ENCODE measurements at places on chromosomes 5 and 9. TPM values are rescaled to one million over a fixed set of nuclear protein-coding genes. Genes with fewer than 3 reads are reported as not detected.

DNA sequence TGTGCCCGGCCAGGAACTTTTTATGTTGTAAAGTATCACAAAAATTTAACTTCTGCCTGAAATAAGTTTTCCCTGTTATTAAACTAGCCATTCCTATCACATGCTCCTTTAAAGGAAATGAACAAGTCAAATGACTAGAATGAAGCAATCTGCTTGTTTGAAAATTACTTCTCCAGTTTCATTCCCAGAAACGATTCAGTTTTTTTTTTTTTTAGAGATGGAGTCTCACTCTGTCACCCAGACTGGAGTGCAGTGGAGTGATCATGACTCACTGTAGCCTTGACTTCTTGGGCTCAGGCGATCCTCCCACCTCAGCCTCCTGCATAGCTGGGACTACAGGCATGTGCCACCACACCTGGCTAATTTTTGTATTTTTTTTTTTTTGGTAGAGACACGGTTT is 13.3 kb upstream of the GNG10 start:
- H3K4me3 ChIP-seq: no peak overlapping the region
- H3K27me3 ChIP-seq: no peaks in the 10 kb centered on the region
- H3K4me1 ChIP-seq: no peaks in the 10 kb centered on the region
- peaks cover 38% of the 10 kb centered on the region for H3K36me3 ChIP-seq
- H3K27ac ChIP-seq: no peak overlapping the region

GRCh38 chr9:30628915-30629567 is 1755.4 kb upstream of the ACO1 start:
- no peak overlapping the region for H3K4me3 ChIP-seq
- H3K27me3 ChIP-seq: no peaks in the 10 kb centered on the region
- no peaks in the 10 kb centered on the region for H3K36me3 ChIP-seq
- no peak for DNase-seq

- no peaks in the 10 kb centered on the region for H3K27me3 ChIP-seq
- peak overlapping the region; percentile 66 for H3K27ac ChIP-seq
- H3K4me1 ChIP-seq: peaks cover 72% of the 10 kb centered on the region
- H3K36me3 ChIP-seq: no peaks in the 10 kb centered on the region
- peak; percentile 58 for DNase-seq
Measured at GRCh38 chr9:124297551-124297901, 39.8 kb downstream of the NEK6 start.

GRCh38 chr9:136694163-136694871 is 7.1 kb upstream of the AGPAT2 start:
- H3K36me3 ChIP-seq: no peaks in the 10 kb centered on the region
- no peak overlapping the region for H3K27ac ChIP-seq
- H3K4me3 ChIP-seq: no peak overlapping the region
- DNase-seq: peak; percentile 37
- H3K4me1 ChIP-seq: peaks cover 8% of the 10 kb centered on the region

- H3K27ac ChIP-seq: no peak overlapping the region
- peak; percentile 28 for DNase-seq
- no peaks in the 10 kb centered on the region for H3K36me3 ChIP-seq
- peak overlapping the region; percentile 46 for H3K4me3 ChIP-seq
- H3K27me3 ChIP-seq: no peaks in the 10 kb centered on the region
Measured at GRCh38 chr5:75656311-75657003, 45.2 kb downstream of the ANKDD1B start.

DNA sequence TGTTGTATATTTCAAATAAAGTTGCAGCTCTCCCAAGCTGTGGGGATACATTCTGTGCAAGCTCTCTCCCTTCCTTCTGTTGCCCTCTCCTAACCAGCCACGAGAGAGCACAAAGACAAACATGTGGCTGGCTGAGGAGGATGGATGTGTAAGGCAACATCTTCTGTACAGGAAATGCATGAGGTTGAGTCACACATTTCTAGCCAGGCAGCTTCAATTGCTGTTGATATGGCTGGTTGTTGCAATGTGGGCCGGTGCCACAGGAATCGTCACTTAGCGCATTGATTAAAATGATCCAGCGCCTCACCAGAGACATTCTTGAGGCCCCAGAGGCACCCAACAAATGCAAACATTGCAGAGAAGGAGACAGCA is 207.1 kb downstream of the ICE1 start:
- no peaks in the 10 kb centered on the region for H3K36me3 ChIP-seq
- H3K27ac ChIP-seq: no peak overlapping the region
- H3K27me3 ChIP-seq: no peaks in the 10 kb centered on the region
- DNase-seq: no peak
- no peak overlapping the region for H3K4me3 ChIP-seq

DNA sequence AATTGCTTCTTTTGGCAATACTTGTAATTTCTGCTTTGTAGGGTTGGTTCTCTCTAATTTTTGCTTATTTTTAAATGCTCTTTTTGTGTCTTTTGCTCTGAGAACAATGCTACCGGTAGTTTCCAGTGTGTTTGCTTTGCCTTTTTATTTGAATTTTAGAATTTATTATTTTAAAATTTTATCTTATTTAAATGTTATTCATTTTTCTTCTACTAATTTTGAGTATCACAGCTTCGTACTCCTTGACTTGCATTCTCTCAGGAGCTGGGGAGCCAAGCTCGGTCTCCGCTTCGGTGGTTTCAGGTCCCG is 45.9 kb downstream of the ANXA2R start:
- H3K27ac ChIP-seq: peak overlapping the region; percentile 79
- no peaks in the 10 kb centered on the region for H3K36me3 ChIP-seq
- H3K27me3 ChIP-seq: peaks cover 31% of the 10 kb centered on the region
- no peaks in the 10 kb centered on the region for H3K4me1 ChIP-seq
- DNase-seq: no peak
- H3K4me3 ChIP-seq: peak overlapping the region; percentile 78

DNA sequence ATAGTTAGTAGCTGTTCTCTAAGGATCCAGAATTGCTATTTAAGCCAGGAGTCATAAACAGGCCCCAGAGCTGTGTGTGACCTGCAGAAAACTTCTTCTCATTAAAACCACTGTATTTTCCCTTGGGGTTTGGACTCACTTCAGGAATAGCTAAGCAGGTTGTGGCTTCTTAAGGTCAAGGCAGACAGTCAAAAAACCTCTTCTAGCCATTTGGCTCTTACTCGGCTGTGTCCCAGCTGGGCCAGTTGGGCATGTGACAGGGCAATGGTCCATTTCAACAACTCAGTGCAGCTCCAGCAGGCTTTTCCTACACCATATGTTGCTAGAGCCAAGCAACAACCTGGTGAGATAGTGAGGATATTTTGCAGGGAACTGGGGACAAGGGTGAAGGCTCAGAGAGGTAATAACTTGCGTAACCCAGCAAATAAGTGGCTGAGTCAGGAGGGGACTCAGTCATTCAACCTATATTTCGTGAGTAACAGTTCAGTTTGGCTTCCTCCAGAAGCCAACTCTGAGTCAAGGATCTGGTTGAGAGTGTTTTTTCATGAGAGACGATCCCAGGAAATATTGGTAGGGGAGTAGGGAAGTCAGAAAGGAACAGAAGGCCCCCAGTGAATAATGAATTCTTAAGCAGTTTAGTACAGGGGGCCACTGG is 115.4 kb upstream of the PPP2R2B start:
- H3K27me3 ChIP-seq: no peaks in the 10 kb centered on the region
- no peaks in the 10 kb centered on the region for H3K4me1 ChIP-seq

DNA sequence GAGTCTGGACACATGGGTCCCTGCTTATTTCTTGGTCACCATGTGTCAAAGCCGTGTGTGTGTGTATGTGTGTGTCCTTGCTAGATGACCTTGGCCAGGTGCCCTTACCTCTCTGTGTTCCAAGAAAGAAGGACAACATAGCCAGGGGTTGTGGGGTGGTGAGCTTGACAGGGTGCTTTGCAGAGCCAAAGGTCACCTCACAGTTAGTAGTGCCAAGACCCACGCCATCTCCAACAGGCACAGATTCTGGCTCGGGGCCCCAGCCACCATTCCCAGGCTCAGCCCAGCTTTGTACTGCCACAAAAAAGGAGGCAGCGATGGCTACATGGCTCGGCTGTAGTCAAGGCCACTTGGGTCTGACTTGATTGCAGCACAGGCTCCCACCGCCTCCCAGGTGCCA is 39.5 kb downstream of the CXXC5 start:
- H3K4me3 ChIP-seq: no peak overlapping the region
- H3K27me3 ChIP-seq: no peaks in the 10 kb centered on the region
- H3K27ac ChIP-seq: peak overlapping the region; percentile 91
- peaks cover 14% of the 10 kb centered on the region for H3K36me3 ChIP-seq
- DNase-seq: no peak

- H3K4me1 ChIP-seq: peaks cover 59% of the 10 kb centered on the region
- no peak overlapping the region for H3K4me3 ChIP-seq
- H3K27me3 ChIP-seq: no peaks in the 10 kb centered on the region
- H3K27ac ChIP-seq: no peak overlapping the region
- peaks cover 55% of the 10 kb centered on the region for H3K36me3 ChIP-seq
Measured at GRCh38 chr5:126481243-126481642, 58.0 kb downstream of the GRAMD2B start.

GRCh38 chr5:168531987-168532864 is 3.1 kb downstream of the FBLL1 start:
- H3K36me3 ChIP-seq: no peaks in the 10 kb centered on the region
- H3K27ac ChIP-seq: no peak overlapping the region
- H3K27me3 ChIP-seq: no peaks in the 10 kb centered on the region

- peak; percentile 77 for DNase-seq
- no peaks in the 10 kb centered on the region for H3K36me3 ChIP-seq
- no peaks in the 10 kb centered on the region for H3K27me3 ChIP-seq
- H3K4me1 ChIP-seq: peaks cover 83% of the 10 kb centered on the region
Measured at GRCh38 chr9:129139233-129139992, 28.2 kb downstream of the PTPA start.

- no peaks in the 10 kb centered on the region for H3K27me3 ChIP-seq
- H3K36me3 ChIP-seq: no peaks in the 10 kb centered on the region
- H3K4me3 ChIP-seq: no peak overlapping the region
Measured at GRCh38 chr5:10329446-10329819, 21.7 kb upstream of the CMBL start.

GRCh38 chr5:111116550-111116949 is 24.4 kb downstream of the WDR36 start:
- no peaks in the 10 kb centered on the region for H3K27me3 ChIP-seq
- H3K27ac ChIP-seq: no peak overlapping the region
- no peaks in the 10 kb centered on the region for H3K4me1 ChIP-seq
- no peak overlapping the region for H3K4me3 ChIP-seq

PPP3R2 gene
- total RNA-seq: not detected

ITGA2 gene
- total RNA-seq: 6.1 TPM

TMOD1 gene
- total RNA-seq: 47.0 TPM

OCLN gene
- 8.1 TPM for total RNA-seq

PALM2AKAP2 gene
- 0.78 TPM for total RNA-seq

TEX48 gene
- not detected for total RNA-seq

ACTBL2 gene
- total RNA-seq: not detected

ZFP62 gene
- total RNA-seq: 35.1 TPM
